ENCODE measurements at places on chromosomes 6 and 20. TPM values are rescaled to one million over a fixed set of nuclear protein-coding genes. Genes with fewer than 3 reads are reported as not detected.

Gene PCSK2
- total RNA-seq: 2.0 TPM

Gene TMEM14B
- total RNA-seq: 73.3 TPM

Gene EDN3
- 11.7 TPM for total RNA-seq

Gene PHACTR3
- total RNA-seq: 0.44 TPM

Gene PTK6
- 69.0 TPM for total RNA-seq

Gene SUMO4
- total RNA-seq: 1.4 TPM

Gene NKX2-2
- total RNA-seq: 1.4 TPM

Gene ABHD16B
- not detected for total RNA-seq

GRCh38 chr20:38238829-38239228, 21.7 kb downstream of the KIAA1755 start:
- H3K36me3 ChIP-seq: no peaks in the 10 kb centered on the region
- no peak overlapping the region for H3K27ac ChIP-seq
- no peak for DNase-seq
- no peak overlapping the region for H3K4me3 ChIP-seq

- no peaks in the 10 kb centered on the region for H3K4me1 ChIP-seq
- DNase-seq: no peak
- H3K27ac ChIP-seq: no peak overlapping the region
- H3K27me3 ChIP-seq: no peaks in the 10 kb centered on the region
Observed at GRCh38 chr20:58567437-58567836, 52.2 kb upstream of the APCDD1L start.

DNA sequence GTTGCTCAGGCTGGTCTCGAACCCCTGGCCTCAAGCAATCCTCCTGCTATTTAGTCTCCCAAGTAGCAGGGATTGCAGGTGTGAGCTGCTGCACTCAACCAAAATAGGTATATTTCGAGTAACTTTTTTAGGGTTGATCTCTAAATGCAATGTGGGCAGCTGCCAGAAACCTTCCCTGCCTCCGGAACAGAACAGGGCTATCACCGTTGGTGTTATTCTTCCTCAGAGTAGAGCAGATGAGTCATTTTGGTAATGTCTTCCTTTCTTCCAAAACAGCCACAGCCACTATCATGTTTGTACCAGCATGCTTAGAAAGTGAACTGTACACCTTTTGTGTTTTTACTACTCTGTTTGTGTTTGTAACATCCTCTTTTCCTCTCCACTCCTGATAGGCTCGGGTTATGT, 44.1 kb downstream of the SNX9 start:
- no peak overlapping the region for H3K4me3 ChIP-seq
- no peak for DNase-seq
- H3K27ac ChIP-seq: no peak overlapping the region
- H3K4me1 ChIP-seq: no peaks in the 10 kb centered on the region
- no peaks in the 10 kb centered on the region for H3K36me3 ChIP-seq
- H3K27me3 ChIP-seq: no peaks in the 10 kb centered on the region

DNA sequence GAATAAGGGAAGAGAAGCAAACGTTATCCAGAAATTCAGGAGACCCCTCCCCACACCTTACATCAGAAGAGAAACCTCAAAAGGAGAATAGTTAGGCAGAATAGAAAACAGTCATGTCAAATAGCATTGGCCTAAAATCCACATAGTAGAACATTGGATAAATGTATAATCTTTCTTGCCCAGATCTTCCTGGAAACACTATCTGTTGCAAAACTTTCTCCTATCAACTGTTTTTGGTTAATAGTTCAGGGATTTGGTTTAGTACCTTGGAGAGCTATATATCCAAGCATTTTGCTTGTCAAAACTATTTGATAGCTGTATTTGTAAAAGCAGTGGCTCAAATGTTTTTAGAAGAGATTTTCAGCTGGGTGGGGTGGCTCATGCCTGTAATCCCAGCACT, 74.3 kb upstream of the PHACTR2 start:
- DNase-seq: no peak
- H3K27me3 ChIP-seq: no peaks in the 10 kb centered on the region
- no peaks in the 10 kb centered on the region for H3K4me1 ChIP-seq
- H3K36me3 ChIP-seq: no peaks in the 10 kb centered on the region
- no peak overlapping the region for H3K4me3 ChIP-seq

DNA sequence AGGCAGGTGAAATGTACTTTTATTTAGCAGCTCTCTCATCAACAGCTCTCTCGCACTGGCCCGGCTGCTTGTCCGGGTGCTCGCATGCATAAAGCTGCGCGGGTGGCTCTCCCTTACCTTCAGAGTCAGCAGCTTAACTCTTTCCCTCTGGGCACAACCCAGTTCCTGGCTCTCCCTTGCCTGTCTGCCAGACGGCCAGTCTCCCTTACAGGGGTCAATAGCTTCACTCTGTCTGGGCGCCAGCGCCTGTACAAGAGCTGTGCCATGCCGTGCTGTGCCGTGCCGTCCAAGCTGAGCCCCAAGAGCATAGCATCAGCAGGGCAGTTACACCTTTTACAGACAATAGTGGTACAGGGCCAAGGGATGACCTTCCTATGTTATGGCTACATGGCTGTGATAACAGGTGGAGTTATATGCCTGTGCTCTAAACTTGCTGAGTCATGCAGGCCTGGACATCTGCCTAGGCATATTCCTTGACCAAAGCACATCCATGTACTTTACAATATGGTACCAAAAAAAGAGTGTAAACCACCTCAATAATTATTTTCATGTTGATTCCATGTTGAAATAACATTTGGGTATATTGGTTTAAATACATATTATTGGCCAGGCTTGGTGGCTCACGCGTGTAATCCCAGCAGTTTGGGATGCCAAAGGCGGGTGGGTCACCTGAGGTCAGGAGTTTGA, 47.9 kb downstream of the BLTP3A start:
- H3K27me3 ChIP-seq: no peaks in the 10 kb centered on the region
- H3K27ac ChIP-seq: no peak overlapping the region
- no peak overlapping the region for H3K4me3 ChIP-seq
- DNase-seq: no peak

GRCh38 chr20:10508468-10509251, 73.6 kb downstream of the SLX4IP start:
- H3K36me3 ChIP-seq: no peaks in the 10 kb centered on the region

DNA sequence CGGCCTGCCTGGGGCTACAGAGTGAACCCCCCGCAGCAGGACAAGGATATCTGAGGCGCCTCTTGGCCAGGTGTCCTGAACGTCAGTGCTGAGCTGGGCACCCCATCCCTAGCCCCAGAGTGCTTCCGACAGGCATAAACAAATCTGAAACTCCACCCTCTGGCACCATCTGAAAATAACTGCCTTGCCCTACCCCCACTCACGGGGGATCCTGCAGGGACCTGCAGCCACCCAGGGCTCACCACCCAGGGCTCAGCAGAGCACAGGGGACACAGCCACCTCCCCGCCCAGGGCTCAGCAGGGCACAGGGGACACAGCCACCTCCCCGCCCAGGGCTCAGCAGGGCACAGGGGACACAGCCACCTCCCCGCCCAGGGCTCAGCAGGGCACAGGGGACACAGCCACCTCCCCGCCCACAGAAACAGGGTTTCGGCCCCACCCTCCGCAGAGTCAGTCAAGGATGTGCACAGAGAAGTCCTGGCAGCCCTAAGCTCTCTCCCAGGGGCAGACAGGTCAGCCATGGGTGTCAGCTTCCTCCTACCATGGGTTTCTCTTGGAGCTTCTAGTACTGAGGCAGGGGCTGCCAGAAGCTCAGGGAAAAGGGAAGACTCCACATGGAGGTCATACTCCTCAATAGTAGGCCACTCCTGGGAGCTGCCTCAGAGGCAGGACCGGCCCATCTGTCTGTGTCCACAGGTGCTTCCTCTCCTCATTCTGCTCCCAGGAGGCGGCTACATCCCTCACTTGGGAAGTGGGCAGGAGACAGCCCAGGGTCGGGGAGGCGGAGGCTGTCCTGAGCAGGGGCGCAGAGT, 4.6 kb downstream of the UCKL1 start:
- H3K27me3 ChIP-seq: no peaks in the 10 kb centered on the region
- peak; percentile 83 for DNase-seq
- H3K36me3 ChIP-seq: no peaks in the 10 kb centered on the region
- H3K4me3 ChIP-seq: no peak overlapping the region

GRCh38 chr6:82251942-82252341, 4.4 kb upstream of the IBTK start:
- H3K27ac ChIP-seq: no peak overlapping the region
- no peaks in the 10 kb centered on the region for H3K27me3 ChIP-seq
- no peak overlapping the region for H3K4me3 ChIP-seq
- H3K4me1 ChIP-seq: no peaks in the 10 kb centered on the region
- DNase-seq: no peak

DNA sequence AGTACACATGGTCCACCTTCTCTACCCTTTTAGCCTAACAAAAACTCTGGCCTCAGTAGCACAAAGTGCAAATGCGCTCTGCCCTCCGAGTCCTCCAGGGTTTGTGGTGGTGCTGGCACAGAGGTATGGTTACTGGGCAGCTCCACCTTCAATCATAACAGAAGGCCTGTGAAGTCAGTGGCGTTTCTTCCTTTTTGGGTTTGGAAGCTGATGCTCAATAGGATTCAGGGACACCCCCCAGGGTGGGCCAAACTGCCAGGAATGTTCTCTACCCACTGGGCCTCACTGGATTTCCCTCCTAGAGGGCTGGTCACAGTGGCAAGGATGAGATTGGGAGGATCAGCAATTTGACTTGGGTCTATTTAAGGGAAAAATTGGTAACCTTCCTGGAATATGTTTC, 286.1 kb upstream of the FOXQ1 start:
- H3K4me1 ChIP-seq: no peaks in the 10 kb centered on the region
- no peak for DNase-seq
- no peak overlapping the region for H3K4me3 ChIP-seq
- no peaks in the 10 kb centered on the region for H3K27me3 ChIP-seq
- no peaks in the 10 kb centered on the region for H3K36me3 ChIP-seq

GRCh38 chr20:23637282-23638221, at the start of gene CST3:
TSS of gene CST3 (minus strand) at chr20:23637955. CDS start at chr20:23637862, 93 bp downstream.
- peak within 1 kb of the TSS; percentile 96 for H3K27ac ChIP-seq
- DNase-seq: peak; percentile 94
- H3K4me3 ChIP-seq: peak within 1 kb of the TSS; percentile 95

GRCh38 chr20:50727792-50728485, 3.4 kb upstream of the PARD6B start:
- H3K27ac ChIP-seq: peak overlapping the region; percentile 83
- no peaks in the 10 kb centered on the region for H3K27me3 ChIP-seq
- H3K4me3 ChIP-seq: no peak overlapping the region
- DNase-seq: no peak
- no peaks in the 10 kb centered on the region for H3K36me3 ChIP-seq

DNA sequence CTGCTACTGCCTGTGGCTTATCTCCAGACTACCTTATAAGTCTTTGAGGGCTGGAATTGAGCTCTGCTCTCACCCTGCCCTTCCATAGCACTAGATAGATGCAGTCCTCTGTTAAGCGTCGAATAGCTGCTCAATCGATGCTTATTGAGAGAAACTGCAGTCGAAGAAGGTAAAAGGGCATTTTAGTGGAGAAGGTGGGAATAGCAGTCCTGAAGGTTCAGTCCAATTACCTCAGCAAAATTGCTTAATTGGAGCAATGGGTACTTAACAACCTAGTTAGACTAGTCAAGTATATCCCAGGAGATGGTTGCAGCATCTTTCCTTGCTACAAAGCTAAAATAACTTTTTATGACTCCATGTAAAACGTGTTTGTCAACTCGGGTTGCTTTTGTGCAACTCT, 66.8 kb upstream of the NT5E start:
- H3K27ac ChIP-seq: no peak overlapping the region
- H3K4me1 ChIP-seq: no peaks in the 10 kb centered on the region
- no peak overlapping the region for H3K4me3 ChIP-seq

- no peak for DNase-seq
- no peaks in the 10 kb centered on the region for H3K4me1 ChIP-seq
- no peak overlapping the region for H3K4me3 ChIP-seq
- H3K27ac ChIP-seq: no peak overlapping the region
- no peaks in the 10 kb centered on the region for H3K36me3 ChIP-seq
Observed at GRCh38 chr20:617934-618690, 8.0 kb upstream of the TCF15 start.

- no peaks in the 10 kb centered on the region for H3K36me3 ChIP-seq
- H3K4me3 ChIP-seq: no peak overlapping the region
- no peak for DNase-seq
- no peak overlapping the region for H3K27ac ChIP-seq
Observed at GRCh38 chr20:57857969-57858368, 148.2 kb upstream of the PMEPA1 start.

DNA sequence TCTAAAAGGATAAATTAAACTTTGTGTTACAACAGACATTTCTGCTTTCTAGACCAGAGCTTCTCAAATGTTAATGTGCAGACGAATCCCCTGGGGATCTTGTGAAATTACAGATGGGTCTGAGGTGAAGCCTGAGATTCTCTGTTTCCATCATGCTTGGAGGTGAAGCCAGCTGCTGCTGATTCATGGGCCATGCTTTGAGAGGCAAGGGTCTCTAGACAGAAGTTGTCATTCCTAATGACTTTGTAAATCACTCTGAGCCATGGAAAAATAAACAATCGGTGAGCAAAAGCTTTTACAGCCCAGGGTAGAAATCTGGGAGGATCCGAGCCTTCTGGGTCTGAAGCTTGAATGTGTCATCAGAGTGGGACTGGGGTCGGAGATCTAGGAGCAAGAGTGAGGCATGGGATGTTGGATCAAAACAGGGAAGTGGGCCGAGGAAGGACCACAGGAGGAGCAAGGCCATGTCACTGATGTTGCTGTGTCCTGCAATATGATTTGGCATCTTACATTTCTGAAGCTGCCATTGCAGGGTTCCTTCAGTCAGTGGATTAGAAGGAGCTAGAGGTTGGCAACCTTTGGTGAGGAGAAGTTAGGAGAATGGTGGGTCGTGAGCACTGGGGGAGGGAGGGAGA, 77.3 kb downstream of the TRMT11 start:
- H3K27me3 ChIP-seq: no peaks in the 10 kb centered on the region
- no peak overlapping the region for H3K4me3 ChIP-seq
- DNase-seq: no peak
- no peaks in the 10 kb centered on the region for H3K4me1 ChIP-seq

- no peak overlapping the region for H3K4me3 ChIP-seq
- no peaks in the 10 kb centered on the region for H3K4me1 ChIP-seq
- no peak for DNase-seq
- no peak overlapping the region for H3K27ac ChIP-seq
- H3K36me3 ChIP-seq: peaks cover 6% of the 10 kb centered on the region
Observed at GRCh38 chr20:34732523-34732922, 28.4 kb downstream of the TP53INP2 start.

GRCh38 chr20:53706466-53707370, 113.1 kb upstream of the ZNF217 start:
- H3K27ac ChIP-seq: peak overlapping the region; percentile 33
- no peaks in the 10 kb centered on the region for H3K36me3 ChIP-seq
- H3K27me3 ChIP-seq: no peaks in the 10 kb centered on the region
- no peak overlapping the region for H3K4me3 ChIP-seq
- DNase-seq: no peak

DNA sequence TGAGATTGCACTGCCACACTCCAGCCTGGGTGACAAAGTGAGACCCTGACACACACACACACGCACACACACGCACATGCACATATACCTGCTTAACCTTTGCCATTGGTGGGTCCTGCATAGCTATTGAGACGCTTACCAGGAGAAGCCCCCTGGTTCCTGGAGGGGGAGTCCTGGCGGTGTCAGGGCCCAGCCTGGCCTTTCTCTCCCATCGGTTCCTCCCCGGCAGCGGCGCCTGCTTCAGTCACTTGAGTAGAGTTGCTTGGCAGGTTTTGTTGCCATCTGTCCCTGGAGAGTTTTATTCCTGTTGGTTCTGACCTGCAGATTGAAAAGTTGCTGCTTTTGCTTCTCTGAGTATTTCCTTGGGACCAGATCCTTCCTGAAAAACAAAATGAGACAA, 20.6 kb upstream of the FAM209A start:
- no peaks in the 10 kb centered on the region for H3K4me1 ChIP-seq
- no peak overlapping the region for H3K27ac ChIP-seq
- DNase-seq: no peak
- no peaks in the 10 kb centered on the region for H3K27me3 ChIP-seq
- no peak overlapping the region for H3K4me3 ChIP-seq
